ENCODE measurements at places on chromosomes 3 and 15.
A peak's percentile ranks its signal among the peaks of the same experiment; 100 is the strongest.

- no peak for DNase-seq
These were observed 209.9 kb upstream of the CTNNB1 start for GRCh38 chr3:40989141-40990061.

GRCh38 chr3:9875448-9875847 is 4.6 kb downstream of the CIDEC start:
- DNase-seq = no peak

GRCh38 chr3:139107424-139108252 is 62.9 kb upstream of the PRR23C start:
- DNase-seq = no peak

- no peak for DNase-seq
These were observed 604.8 kb downstream of the UNC13C start for GRCh38 chr15:54582863-54583643.

DNA sequence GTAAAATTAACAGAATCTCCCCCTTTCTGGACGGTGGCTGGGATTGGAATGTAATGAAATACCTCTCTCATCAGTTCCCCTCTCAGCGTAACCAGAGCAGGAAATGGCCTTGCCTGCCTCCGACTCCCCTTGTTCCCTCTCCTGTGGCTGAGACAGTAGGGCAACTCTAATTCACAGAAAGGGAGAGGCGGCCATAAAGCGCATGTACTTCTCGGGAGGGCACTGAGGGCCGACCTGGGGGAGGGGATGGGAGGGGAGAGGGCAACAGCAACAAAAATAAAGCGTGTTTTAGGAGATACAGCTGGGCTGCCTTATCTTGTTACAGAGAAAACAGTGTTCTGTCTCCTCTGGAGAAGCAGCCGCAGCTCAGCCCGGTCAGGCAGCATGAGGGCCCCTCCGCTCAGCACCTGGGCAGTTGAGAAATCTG is 783.3 kb upstream of the ARRDC4 start:
- DNase-seq = no peak

- DNase-seq = no peak
These were observed 129.2 kb upstream of the TSC22D2 start for GRCh38 chr3:150278843-150279381.

DNA sequence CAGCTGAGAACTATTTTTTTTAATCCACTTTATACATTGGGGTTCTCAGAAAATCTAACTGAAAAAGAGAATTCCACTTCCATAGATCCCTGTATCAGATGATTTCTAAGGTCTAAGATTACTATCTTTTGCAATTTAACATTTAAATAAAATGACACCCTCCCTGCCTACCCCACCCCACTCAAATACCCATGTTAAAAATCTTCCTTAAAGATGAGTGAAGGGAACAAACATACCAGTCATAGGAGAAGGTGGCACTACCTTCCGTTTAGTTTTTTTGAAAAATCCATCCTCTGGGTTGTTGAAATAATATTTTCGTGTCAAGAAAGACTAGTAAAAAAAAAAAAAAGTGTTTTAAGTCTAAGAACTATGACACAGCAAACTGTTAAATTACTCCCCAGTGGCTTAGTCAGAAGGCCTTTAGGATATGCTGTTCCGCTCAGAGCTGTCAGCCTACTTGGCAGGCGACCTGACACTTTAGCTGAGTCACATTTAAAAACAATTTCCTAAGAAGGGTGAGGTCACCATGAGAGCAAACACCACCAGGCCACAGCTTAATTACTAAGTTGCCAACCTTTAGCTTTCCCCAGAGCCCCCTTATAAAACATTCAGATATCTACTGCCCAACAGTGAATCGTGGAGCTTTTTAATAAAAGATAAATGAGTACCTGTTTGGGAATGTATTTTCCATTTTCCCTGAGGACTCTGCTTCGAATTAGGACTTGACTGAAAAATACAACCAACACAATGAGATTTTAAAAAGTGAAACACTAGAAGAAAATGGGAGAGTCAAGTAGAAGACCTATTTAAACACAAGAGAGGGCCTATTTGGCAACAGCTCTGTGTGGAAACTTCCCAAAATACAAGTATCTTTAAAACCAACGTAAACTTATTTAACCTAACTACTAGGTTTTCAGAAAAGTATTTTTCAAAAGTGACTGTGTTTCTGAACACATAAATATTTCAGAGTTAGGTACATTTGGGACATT is 9.6 kb downstream of the EMC3 start:
- DNase-seq = peak; percentile 52

GRCh38 chr3:16069149-16069922 is 105.1 kb upstream of the GALNT15 start:
- DNase-seq = no peak

GRCh38 chr3:128321418-128321817 is 145.3 kb downstream of the DNAJB8 start:
- DNase-seq = no peak

GRCh38 chr15:29003191-29003839 is 117.5 kb downstream of the APBA2 start:
- DNase-seq = no peak

DNA sequence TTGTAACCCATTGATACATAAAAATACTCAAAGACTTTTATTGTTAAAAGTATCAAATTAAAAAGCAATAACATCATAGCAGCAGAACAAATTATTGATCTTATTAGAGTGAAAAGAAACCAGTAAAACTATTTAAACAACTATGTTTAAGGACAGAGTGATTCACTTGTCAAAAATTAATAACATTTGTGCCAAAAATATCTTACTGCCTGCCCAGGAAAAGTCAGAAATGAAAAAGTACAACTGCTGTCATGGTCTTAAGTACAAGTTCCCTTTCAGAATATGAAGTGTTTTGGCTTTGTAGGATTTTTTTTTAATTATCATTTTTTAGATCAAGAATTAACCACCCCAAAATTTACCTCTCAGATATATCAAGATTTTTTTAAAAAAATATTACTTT is 3.4 kb downstream of the IFT57 start:
- DNase-seq = no peak

DNA sequence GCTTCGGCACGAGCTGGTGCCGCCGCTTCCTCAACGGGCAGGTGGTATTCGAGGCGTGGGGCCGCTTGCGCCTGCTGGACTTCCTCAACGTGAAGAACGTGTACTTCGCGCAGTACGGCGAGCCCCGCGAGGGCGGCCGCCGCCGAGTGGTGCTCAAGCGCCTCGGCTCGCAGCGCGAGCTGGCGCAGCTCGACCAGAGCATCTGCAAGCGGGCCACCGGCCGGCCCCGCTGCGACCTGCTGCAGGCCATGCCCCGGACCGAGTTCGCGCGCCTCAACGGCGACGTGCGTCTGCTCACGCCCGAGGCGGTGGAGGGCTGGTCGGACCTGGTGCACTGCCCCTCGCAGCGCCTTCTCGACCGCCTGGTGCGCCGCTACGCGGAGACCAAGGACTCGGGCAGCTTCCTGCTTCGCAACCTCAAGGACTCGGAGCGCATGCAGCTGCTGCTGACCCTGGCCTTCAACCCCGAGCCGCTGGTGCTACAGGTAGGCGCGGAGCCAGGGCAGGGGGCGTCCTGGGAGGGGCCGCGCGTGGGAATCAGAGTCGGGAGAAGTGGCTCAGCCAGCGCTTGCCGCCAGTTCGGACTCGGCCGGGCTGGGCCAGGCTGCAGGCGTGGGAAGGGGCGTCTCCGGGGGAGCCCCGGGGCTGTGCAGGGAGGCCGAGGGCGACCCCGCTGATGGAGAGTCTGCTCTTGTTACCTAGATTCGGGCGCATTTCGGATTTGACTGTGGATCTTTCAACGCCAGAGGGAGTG is 1.1 kb downstream of the DIPK2A start:
- DNase-seq = peak; percentile 73

DNA sequence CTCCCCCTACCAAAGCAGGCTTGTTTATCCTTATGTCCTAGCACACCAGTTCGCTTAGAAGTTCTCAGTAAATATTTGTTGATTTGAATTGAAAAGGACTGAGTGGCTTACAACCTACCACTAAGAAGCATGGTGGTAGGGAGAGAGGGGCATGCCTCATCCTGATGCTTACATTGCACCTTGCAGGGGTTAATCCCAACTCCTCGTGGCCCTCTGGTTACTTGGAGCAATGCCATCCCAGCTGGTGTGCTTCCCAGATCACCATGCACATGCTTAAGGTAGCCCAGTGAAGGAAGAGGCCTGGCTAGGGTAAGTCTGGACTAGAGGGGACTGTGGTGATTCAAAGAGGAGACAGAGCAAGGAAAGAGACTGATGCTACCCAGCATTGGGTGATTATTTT is 253.3 kb downstream of the CLSTN2 start:
- no peak for DNase-seq

GRCh38 chr3:32323604-32324003 is 68.0 kb upstream of the CMTM7 start:
- no peak for DNase-seq

- DNase-seq = no peak
These were observed 65.4 kb upstream of the HERC1 start for GRCh38 chr15:63899193-63899592.

GRCh38 chr3:131231710-131232389 is 149.7 kb upstream of the NUDT16 start:
- no peak for DNase-seq

DNA sequence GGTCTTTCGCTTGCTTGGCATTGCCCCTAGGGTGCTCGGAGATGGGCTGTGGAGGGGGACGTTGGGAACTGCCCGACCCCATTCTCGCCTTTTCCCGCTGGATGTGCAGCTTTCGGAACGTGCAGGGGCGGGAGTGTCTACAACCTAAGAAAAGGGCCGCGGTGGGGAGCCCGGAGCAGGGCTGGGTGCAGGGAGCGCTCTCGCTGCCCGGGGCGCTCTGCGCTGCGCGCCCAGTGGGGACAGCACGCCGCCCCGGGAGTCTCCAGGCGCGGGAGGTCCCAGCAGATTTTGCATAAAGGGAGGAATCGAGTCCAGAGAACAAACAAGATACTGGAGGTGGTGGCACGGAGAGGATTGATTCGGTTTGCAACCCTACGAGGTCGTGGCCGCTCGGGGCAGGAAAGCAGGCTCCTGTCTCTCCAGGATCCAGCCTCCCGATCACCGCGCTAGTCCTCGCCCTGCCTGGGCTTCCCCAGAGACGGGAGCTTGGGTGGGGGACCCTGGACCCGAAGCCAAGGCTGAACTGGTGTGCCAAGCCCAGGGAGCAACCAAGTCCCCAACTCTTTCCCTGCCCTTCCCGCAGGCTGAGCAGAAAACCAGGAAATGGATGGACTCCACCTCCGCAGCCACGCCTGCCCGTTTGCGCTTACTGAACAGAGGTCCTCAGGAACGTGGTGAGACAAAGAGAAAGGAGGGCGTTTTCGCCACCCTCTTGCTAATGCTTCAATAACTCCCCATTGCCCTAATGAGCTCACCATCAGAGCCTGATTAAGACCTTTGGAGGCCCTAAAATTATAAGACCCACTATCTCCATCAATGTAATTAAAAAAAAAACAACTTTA is 59.7 kb downstream of the NOX5 start:
- peak; percentile 66 for DNase-seq

DNA sequence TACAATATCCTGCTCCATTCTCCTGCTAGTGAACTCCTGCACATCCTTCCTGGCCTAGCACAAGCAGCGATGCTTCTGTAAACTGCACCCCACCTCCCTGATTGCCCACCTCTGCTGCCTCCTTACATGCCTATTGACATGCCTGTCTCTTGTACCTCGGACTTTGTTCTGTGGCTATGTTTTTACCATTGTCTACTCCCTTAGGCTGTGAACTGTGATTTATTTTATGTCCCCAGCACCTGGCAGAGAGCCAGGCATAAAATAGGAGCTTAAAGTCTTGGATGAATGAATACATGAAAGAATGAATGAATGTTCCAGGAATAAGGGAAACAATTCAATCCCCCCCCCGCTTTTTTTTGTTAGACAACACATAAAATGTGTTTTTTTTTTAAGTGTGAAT is 210.0 kb downstream of the MYRIP start:
- DNase-seq = no peak

DNA sequence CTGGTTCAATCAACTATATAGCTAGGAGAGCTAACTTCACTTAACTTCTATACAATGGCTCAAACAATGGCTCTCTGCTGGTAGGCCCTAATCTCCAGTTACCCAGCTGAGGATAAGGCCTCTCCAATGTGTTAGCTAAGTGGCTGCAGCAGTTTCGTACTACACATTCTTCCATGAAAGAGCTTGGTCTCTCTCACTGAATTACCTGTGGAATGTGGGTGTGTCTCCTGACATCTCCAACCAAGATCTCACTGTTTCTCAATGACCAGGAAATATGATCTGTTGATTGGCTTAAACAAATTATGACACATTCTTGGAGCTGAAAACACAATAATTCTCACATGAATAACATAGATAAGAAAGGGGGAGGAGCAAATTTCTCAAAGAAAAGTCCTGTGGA is 169.8 kb upstream of the ROBO1 start:
- DNase-seq = peak; percentile 45

DNA sequence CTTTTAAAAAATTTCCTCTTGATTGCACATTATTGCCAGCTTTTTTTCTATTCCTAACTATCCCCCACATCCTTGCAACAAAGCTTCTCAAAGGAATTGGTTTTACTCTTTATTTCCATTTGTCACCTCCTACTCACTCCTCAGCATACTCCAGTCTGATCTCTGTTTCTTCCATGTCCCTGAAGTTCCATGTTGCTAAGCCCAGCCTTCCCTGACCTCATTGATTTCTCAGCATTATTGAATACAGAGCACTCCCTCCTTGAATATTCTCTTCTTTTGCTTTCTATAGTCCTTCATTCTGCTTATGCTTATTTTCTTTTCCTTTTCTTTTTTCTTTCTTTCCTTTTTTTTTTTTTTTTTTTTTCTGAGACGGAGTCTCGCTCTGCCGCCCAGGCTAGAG is 10.7 kb downstream of the ARID3B start:
- no peak for DNase-seq

DNA sequence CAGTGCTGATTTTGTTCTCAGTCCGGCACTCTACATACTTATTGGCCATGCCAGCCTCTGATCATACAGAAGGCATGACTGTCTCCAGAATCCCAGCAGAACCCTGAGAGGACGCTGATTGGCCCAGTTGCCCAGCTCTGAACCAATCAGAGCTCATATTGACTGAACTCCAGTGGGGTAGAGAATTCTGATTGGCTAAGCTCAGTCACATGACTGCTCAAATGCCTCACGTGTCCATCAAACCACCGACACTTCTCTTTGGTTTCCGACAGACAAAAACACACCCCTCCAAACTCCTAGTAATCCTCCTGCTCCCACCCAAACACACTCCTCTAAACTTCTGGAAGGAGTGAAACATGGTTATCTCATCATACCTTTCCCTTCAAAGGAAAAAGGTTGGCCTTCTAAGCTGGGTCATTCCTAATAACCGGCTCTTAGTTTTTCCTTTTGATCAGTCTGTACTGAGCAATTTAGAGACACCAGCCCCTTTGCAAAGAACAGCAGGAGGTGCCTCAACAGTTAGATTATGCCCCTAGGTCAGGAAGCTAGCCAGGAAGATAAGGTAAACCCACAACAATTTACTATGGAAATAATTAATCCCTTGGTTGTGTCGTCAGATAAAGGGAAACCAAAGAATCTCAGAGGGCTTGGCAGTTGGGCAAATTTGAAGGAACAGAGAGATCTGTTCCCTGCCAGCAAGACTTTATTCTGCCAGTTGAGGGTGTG is 187.8 kb downstream of the TLE3 start:
- DNase-seq = no peak

GRCh38 chr3:151393941-151394340 is 9.4 kb upstream of the P2RY12 start:
- DNase-seq = no peak

- DNase-seq = no peak
These were observed 2.4 kb downstream of the SCAP start for GRCh38 chr3:47473391-47473790.

- DNase-seq = no peak
These were observed 95.5 kb downstream of the CHST2 start for GRCh38 chr3:143215059-143215458.

All from mucosa of gallbladder (tissue), 1 donor.